Astrocyte of the hippocampus (primary cell): ENCODE measurements at places on chromosomes 16 and 17.

DNA sequence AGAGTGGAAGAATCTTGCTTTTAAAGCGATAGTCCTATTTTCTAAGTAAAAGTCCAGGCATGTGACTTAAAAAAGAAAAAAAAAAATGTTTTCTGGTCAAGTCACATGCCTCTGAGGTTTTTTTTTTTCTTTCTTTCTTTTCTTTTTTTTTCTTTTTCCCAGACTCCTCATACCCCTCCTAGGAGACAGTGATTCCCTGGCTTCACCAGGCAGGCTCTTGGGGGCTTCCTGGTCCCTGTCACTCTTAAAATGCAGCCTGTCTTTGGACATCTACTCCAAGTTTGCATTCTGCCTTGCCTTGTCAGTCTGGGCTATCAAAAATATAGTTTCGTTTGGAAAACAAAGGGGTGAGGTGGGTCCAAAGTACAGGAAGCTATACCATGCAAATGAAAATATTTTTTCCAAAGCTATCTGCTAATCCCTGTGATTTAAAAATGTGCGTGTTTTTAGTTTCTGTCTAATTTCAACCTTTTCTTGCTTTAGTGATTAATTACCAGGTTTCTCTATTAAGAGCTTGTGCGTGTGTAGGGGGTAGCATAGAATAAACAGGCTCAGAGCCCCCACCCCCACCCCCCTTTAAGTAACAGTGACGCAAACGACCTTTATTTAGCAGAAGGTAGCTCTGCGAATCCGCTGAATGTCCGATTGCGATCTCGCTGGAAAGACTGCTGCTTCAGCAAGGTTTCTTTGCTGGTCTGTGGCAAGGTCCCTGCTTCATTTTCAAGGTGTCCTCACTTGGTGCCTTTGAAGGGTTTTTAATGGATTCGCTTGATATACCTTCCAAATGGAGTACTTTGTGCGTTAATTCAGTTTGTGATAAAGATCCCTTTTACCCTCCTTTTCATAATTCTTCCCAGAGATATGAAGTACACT lies 510.2 kb downstream of the WWOX start:
- DNase-seq: no peak

- no peak for DNase-seq
Measured at GRCh38 chr17:57993471-57994365, 5.7 kb upstream of the VEZF1 start.

DNA sequence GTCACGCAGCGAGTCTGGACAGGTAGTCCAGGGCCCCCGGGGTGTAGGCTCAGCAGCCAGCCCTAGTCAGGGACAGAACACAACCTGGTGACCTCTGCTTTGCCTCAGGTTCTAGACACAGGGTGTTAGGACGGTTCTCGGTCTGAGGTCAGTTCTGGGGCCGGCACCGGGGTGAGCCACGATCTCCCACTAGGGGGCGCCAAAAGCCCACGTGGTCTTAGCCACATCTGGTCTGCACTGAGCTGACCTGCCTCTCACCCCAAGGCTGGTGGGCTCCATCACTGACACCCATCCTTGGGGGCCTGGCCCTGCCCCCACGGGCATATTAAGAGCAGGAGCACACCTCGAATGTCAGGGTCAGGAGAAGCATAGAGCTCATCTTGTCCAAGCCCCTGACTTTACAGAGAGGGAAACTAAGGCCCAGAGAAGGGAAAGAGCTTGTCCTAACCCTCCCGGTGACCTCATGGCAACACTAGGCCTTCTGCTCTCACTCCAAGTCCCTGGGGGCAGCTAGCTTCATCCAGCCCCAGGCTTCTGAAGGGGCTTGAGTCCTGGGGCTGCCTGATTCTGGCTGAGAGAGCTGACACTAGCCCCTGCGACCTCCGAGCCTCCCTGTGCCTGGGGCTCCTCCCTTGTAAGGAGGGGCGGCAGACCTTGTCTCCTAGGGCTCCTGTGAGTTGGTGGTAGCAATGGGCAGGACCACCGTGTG lies 9.0 kb downstream of the SLC5A10 start:
- DNase-seq: peak; percentile 85

- DNase-seq: peak; percentile 11
Measured at GRCh38 chr16:19102187-19102872, 11.4 kb upstream of the ITPRIPL2 start.

DNA sequence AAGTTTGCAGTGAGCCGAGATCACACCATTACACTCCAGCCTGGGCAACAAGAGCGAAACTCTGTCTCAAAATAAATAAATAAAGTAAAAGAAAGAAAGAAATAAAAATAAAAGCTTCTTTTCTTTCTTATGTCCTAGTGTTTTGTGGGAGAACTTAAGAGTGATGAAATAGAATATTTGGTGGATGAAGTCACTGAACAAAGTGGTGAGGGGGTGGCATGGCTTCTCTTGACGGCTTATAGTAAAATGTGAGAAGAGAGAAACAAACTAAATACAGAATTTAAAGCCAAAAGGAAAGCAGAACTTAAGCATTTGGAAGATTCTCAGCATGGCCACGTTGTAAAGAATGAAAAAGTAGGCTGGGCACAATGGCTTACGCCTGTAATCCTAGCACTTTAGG lies 15.3 kb downstream of the SGF29 start:
- peak; percentile 31 for DNase-seq

DNA sequence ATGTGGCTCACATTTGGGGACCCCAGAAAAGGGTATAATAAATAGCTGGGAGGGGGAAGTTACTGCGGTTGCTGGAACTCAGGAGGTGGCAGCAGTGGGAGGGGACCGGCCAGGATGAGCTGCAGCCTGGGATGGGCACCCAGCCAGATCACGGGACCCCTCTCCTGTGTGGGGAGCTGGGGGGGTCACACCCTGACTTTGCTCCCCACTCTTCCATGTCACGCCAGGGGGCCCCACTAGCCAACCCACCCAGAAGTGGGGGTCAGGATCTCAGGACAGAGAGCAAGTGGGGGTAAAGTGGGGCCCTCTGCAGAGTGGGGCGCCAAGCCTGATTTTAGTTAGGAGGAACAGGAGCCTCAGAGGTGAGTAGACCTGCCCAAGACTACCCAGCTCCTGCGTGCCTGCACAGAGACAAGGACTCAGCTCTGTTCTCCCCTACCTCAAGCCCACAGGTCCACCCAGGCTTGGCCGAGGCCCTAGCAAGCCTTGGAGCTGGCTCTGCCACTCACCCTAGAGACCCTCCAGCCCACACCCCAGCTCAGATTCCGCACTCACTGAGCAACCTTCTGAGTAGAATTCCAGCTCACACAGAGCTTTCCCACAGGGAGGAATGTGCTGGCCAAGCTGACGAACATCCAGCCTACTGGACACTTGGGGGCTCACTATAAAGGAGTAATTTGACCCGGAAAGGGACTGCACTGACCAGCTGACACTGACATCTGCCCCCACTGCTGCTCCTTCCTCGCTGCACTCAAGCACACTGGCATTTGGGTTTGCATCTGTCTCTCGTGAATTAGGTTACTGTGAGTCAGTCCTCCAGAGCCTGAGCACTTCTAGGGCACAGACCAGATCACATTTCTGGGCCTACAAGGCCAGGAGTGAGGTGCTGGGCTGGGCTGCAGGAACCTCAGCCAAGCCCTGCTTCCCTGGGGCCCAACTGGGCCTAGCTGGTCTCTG lies 310.1 kb downstream of the C16orf95 start:
- DNase-seq: no peak

DNA sequence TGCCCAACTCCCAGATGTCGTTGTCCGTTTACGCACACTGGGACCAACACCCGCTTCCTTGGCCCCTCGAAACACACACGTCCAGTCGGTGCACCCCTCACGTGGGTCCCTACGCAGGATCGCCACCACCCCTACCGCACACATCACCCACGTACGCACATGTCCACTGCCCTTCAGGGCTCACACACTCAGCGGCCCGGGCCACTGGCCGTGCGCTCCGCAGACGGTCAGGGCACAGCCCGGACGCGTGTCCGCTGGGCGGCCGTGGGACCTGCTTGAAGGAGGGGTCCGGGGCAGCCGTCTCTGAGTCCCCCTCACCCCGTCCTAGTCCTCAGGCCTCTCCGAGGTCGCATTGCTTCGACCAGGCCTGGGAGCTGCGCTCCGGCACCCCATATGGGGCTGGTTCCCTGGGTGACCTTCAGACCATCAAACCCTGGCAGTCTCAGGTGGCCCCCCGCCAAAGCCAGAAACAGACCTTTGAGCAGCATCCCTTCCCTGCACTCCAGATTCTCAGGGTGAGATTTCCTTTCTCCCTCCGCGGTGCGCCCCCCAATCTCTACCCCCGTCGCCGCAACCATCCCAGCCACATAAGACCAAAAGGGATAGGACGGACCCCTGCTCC lies 914 bp upstream of the GPRC5B start:
- DNase-seq: peak; percentile 36

GRCh38 chr17:44043272-44043696 lies 23.2 kb downstream of the LSM12 start:
- DNase-seq: no peak

- DNase-seq: no peak
Measured at GRCh38 chr16:82024316-82024715, 10.7 kb upstream of the HSD17B2 start.

GRCh38 chr16:70750893-70751467 lies 50.0 kb downstream of the VAC14 start:
- DNase-seq: peak; percentile 59

DNA sequence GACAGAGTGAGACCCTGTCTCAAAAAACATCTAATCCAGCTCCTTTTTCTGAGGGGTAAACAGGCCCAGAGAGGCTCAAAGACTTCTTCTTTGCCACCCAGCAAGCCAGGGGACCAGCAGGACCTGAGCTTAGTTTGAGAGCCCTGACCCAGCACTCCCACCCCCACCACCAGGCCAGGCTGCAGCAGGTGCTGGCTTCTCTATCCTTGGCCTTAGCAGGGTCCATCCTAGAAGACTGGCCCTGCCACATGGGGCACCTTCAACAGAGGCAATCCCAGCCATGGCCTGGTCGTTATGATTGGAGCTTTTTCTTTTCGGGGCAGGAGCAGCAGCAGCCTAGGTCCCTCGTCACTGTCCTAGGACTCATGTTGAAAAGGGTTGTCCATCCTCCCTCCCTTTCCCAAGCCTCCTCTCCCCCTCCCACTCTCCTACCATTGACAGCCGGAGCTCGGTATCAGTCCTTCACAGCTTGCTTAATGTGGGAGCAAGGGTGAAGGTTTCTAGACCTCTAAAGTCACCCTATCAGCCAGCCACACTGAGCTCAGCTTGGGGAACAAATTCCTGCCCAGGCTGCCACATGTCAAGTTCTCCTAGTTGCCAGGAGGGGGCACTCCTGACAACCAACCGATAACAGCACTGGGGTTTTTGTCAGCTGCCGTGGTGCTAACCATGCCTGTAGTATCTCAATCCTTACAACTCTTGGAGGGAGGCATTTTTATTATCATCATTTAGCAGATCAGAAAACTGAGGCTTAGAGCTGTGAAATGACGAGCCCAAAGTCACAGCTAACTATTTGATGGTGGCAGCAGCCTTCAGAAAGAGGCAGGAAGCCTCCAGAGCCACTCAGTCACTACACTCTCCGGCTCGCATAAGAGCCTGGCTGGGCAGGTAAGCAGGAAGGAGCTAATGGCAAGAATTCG lies 11.2 kb downstream of the MRPL27 start:
- DNase-seq: peak; percentile 81

GRCh38 chr16:56517206-56517605 lies 2.6 kb downstream of the BBS2 start:
- no peak for DNase-seq

GRCh38 chr16:11640987-11641817 lies 27.1 kb upstream of the SNN start:
- DNase-seq: peak; percentile 77

DNA sequence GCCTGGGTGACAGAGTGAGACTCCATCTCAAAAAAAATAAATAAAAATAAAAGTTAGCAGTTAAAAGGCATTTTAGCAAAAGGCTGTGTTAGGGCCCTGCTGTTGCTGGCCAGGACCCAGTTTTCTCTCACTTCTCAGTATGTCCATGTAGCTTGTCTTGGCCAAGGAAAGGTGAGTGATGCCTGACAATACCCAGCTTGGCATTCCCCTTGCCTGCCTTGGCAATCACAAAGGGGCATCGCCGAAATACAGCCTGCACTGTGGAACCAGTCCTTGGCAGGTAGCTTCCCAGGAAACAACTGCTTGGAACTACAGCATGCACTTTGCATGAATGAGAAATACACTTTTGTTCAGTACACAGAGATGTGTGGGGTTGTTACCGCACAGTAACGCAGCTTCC lies 61.7 kb downstream of the DNAH17 start:
- no peak for DNase-seq

GRCh38 chr17:18987230-18987610 lies 17.3 kb downstream of the FAM83G start:
- no peak for DNase-seq

GRCh38 chr17:59846394-59847165 lies 46.2 kb downstream of the TUBD1 start:
- peak; percentile 92 for DNase-seq

DNA sequence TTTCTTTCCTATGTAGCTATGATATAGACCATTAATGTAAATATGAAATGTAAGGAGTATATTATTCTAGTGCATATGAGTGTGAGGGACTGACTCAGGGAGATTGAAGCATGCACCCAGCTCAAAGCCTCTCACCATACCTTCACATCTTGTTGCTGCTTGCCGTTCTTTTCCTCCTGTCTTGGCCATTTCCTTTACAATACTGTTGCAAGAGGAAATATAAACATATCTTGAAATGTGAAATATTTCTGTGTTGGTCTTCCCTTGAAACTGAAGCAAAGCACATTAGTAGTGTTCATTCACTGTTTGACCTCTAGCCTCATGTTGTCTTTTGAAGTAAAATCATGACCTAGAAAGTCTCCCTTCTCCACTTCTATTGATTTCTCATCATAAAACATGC lies 46.6 kb downstream of the PHKB start:
- no peak for DNase-seq

DNA sequence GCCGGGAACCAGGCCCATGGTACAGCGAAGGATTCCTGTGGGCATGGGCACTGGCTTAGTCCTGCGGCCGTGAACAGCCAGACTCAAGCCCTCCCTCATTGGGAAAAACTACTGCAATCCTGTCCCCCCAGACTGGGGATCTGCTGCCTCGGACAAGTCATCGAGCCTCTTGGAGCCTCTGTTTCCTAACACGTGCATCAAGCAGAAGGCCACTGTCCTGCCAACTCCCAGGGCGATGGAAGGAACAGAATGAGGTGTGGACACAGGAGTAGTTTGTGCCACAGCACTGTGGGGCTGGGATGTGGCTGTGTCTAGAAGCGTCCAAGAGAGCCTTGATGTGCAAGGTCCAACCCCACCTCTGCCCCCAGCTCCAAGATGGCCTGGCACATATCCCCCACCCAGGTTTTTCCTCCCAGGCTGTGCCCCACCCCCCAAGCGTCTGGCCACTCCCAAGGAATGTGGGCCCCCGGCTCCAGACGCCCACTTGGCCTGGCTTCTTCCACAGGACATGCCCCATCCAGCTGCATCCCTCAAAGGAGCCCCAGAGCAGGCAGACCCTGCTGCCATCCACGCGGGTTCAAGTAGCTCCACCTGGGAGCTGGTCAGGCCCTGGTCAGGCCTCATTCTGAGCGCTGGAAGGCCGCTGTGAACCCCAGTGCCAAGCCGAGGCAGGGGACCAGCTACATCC lies 3.4 kb downstream of the CAMKK1 start:
- DNase-seq: no peak

- DNase-seq: no peak
Measured at GRCh38 chr17:79561486-79562133, 49.2 kb downstream of the RBFOX3 start.
